ENCODE measurements at places on chromosomes 12 and 14.

DNA sequence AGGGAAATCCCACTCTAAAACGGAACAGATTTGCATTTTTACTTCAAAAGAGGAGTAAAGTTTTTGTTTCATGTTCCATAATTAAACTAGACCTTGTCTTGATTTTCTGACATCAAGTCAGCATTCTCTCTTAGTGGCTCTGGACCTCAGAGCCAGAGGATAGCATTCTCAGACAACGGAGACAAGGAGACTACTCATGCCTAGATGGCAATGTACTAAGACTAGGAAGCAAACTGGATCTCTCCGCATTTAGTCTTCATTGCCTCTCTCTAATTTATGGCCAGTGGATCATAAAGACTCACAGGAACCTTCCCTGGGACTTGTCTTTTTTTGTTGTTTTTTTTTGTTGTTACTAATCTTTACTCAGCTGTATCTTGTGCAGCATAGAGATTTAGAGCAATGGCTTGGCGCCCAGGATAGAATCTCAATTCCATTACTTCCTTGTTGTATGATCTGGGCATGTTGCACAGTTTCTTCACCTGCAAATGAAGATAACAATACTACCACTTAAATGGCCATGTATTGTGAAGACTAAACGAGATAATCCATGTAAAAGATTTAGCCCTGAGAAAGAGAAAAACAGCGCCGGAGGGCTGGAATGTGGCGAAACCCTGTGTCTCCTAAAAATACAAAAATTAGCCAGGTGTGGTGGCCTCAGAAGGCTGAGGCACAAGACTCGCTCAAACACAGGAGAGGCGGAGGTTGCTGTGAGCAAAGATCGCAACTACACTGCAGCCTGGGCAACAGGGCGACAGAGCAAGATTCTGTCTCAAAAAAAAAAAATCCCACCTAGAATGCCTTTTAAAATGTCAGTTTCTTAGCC is 4.0 kb upstream of the GEMIN2 start:
- no peak for DNase-seq

GRCh38 chr12:121404734-121405133 is 4.8 kb downstream of the RNF34 start:
- DNase-seq = no peak

GRCh38 chr12:49909826-49910225 is 6.1 kb upstream of the FAIM2 start:
- peak; percentile 86 for DNase-seq

DNA sequence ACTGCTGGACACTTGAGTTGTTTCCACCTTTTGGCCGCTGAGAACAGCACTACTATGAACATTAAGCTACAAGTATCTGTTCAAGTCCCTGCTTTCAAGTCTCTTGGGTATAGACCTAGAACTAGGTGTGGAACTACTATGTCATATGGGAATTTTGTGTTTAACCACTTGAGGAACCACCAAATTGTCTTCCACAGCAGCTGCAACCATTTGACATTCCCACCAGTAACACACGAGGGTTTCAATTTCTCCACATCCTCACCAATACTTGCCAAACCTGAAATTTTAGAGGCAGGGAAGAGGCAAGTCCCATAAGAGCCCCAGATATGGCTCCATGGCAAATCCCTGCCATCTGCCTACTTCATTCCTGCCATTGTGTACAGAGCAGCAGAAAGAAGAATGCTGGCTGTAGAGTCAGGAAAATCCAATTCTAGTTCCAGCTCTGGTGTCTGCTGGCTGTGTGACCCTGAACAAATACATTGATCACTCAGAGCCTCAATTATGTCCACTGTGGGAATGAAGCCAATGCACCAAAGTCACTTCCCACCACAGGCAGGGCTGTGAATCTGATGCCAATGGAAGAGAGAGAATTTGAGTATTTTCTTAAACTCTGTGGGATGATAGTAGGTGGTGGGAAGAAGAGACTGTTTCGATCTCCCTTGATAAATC is 17.8 kb downstream of the PITPNM2 start:
- no peak for DNase-seq

DNA sequence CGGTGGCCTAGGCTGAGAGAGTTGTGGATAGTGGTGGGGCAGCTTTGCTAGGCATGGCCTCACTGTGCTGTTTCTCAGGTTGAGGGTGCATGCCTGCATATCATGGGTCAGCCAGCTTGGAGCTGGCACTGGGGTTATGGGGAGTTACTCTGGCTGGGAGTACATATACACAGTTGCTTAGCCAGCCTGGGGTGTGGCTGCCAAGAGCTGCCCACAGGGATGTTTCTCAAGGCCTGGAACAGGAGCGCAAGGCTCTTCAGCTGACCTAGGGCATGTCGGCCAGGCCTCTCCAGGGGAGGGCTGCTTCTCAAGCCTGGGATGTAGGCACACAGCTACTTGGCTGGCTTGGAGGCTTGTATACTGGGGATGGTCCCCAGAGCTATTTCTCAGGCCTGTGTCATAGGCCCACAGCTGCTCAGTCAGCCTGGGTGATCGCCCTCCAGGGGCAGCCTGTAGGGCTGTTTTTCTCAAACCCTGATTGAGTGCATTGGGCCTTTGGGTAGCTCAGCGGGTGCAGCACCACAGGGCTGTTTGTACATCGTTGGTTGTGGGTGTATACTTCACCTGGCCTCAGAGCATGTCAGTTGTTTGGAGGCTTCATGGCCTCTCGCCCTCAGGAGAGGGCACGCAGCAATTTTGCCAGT is 114.9 kb downstream of the METTL25 start:
- DNase-seq = no peak

- DNase-seq = no peak
These were observed 618 bp downstream of the GNPNAT1 start for GRCh38 chr14:52790756-52791222.

DNA sequence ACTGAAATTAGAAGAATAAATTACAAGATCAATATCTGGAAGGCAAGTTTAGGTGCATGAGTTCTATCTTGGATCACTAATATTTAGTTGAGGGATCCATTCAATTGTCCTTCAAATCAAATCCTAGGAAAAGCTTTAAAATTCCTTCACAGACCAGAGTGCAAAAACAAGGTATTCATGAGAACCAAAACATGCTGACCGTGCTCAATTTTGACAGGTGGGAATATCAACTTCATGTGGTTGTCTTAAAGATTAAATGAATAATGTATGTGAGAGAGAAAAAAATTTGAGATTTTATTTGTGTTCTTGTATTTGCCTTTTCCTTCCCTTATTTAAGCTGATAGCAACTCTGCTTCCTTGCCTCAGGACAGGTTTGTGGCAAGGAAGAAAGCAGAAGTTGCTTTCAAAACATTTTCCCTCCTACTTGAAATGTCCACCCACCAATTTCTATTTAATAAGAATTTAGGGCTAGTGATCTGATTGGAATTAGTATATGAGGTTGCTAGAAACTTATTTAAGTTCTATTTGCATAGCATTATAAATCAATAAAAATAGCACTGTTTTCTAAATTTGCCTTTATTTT is 4.9 kb upstream of the PPP1R12A start:
- DNase-seq = peak; percentile 66

GRCh38 chr12:20800160-20800559 is 10.3 kb upstream of the SLCO1B3 start:
- no peak for DNase-seq

- DNase-seq = no peak
These were observed 211.1 kb upstream of the SFSWAP start for GRCh38 chr12:131499864-131500190.

DNA sequence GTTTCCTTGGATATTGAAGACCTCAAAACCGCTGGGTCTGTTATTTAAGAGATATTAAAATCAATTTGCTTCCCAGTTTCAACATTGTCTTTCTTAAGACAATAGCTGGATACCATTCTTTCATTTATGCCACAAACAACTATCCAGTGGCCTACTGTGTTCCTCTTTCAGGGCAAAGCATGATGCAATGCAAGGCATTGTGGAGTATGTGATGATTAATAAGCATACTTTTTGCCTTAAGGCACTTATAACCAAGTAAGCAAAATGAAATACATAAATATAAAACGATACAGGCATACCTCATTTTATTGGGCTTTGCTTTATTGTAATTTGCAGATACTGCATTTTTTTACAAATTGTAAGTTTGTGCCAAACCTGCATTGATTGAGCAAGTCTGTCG is 45.5 kb downstream of the SCN8A start:
- DNase-seq = peak; percentile 29

DNA sequence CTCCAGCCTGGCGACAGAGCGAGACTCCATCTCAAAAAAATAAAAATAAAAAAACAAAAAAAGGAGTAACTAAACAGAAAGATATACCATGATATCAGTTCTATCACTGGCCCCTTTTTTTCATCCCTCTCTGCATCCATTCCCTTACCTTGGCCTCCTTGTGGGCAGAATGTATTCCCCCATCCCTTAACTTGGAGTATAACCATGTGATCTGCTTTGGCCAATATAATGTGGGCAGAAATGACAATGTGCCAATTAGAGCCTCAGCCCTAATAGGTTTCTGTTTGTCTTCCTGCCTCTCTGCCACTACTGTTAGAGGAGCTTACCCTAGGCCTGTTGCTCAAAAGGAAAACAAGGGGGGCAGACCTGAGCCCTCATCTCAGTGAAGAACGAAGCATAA is 23.8 kb downstream of the GSC start:
- no peak for DNase-seq

DNA sequence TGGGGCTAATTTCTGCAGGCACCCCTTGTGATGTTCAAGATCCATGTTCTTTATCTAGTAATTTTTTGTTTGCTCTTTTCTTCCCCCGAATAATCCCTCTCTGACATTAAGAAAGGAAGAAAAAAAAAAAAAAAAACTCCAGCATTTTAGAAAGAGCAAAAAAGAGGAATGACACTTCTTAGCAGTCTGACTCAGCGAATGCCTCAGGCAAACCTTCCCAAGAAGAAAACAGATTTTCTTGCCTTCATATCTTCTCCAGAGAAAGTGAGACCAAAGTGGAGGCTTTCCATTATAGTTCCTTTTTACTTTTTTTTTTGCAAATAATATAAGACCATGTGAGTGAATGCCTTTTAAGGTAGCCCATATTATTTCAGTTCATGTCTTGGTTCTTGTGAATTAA is 479.0 kb upstream of the SYT1 start:
- DNase-seq = no peak

- DNase-seq = no peak
These were observed 89.0 kb downstream of the SETD3 start for GRCh38 chr14:99391671-99392070.

- DNase-seq = no peak
These were observed 8.1 kb upstream of the KRT4 start for GRCh38 chr12:52821826-52822660.

DNA sequence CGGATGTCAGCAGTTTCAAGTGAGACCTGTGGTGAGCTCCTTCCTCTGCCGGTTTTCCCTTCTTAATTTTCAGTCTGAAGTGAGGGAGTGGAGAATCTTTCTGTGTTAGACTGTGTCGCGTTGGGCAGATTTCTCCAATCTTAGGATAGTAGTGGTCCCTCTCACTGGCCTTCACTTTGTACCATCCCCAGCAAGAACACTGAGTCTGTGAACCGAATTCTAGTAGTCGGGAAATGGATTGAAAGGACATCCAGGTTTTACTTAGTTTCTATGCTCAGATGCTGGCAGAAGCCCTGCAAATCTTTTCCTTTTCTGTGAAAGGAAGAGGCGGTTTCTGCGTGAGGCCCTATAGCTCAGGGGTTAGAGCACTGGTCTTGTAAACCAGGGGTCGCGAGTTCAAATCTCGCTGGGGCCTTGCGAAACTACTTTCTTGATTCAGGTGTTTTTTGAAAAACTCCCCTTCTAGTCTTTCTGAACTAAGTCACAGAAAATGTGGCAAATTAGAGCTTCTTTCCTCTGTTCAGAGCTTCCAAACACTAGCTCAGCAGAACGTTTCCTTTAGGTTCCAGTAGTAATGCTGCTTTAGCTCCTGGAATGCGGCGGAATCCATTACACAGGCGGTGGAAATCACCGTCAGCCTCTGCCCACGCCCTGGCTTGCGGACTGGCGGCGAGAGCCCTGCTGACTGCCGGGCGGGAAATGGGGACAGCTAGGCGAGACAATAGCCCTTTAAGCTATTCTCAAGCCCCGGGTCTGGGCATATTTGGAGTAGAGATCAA is 2.8 kb upstream of the RNASE4 start:
- peak; percentile 84 for DNase-seq

DNA sequence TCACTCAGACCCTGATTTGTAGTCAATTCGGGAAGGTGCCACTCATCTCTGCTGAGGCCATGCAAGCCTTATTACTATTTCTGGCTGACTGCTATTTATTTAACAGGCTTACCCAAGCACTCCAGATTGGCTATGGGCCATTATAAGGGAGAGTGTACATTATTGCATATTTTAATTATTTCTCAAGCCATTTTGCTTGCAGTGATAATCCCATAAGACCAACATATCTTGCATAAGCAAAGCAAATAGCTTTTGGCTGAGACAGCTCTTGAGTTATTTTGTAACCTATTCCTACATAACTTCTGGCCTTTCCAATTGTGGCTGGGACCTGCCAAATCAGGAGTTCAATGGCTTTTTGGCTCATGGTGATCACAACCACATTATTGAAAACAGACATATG is 509.6 kb upstream of the USP15 start:
- no peak for DNase-seq

GRCh38 chr12:102992720-102993119 is 35.2 kb downstream of the ASCL1 start:
- DNase-seq = no peak

DNA sequence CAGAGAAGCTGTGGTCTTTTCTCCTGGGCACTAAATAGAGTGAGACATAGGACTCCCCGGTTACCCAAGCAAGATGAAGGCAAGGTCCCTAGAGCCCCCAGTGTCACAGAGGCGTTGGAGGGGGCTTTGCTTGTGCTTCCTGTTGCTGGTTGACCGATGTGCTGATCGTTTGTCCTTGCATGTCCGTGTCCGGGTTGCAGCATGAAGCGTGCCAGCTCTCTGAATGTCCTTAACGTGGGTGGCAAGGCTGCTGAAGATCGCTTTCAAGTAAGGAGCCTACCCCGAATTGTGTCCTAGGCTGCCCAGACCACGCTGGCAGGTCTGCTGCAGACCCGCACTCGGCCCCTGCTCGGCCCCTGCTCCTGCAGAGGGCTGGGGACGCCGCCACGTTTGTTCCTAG is 23.1 kb downstream of the XRCC3 start:
- no peak for DNase-seq

DNA sequence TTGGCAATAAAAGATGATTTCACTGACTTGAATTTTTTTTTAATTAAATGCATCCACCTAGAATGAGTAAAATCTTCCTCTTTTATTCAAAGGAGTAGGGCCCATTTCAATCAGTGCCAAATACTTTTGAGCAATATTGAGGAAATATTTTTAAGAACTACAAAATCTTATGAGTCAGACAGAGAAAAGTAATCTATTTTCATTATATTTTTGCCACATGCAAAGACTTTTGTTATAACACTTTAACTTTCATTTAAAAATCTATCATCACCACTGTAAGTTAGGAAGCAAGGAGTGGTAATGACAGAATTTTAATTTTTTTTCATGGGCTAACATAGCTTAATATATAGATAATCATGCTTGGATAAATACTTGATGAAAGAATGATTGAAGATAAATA is 345.2 kb upstream of the KITLG start:
- DNase-seq = no peak

- DNase-seq = no peak
These were observed 30.4 kb upstream of the PCNX4 start for GRCh38 chr14:60061371-60061770.

All from NB4 (cell line).